Activated T-cell treated with anti-CD3 and anti-CD28 coated beads, Interleukin-2, amount 50 U/mL, for 72 hours (primary cell): ENCODE measurements at places on chromosomes 4 and X.
A peak's percentile ranks its signal among the peaks of the same experiment; 100 is the strongest.

- H3K36me3 ChIP-seq = peaks cover 13% of the 10 kb centered on the region
- H3K27me3 ChIP-seq = no peaks in the 10 kb centered on the region
- H3K4me3 ChIP-seq = no peak overlapping the region
- no peak for DNase-seq
- peak overlapping the region; percentile 79 for H3K27ac ChIP-seq
Observed at GRCh38 chr4:3168029-3168428, 80.9 kb upstream of the MSANTD1 start.

DNA sequence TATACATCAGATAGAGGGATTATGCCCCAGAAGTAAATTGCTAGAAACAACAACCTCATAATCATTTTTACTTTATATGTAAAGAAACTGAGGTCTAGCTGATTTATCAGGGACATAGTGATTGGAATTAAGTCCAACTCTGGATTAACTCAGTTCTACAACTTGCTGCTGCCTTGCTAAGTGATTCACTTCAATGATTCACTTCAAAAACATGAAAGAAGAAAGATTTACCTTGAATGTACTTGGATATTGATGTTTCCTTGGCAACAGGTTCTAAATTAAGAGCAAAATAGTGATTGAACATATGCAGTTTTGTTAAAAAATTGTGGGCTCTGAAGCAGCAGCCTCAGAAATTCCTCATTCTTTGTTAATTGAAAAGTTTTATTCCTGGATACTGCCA lies 99.8 kb upstream of the H2AZ1 start:
- H3K4me3 ChIP-seq = no peak overlapping the region
- no peaks in the 10 kb centered on the region for H3K4me1 ChIP-seq
- H3K27ac ChIP-seq = no peak overlapping the region
- no peak for DNase-seq
- H3K27me3 ChIP-seq = peaks cover 34% of the 10 kb centered on the region

DNA sequence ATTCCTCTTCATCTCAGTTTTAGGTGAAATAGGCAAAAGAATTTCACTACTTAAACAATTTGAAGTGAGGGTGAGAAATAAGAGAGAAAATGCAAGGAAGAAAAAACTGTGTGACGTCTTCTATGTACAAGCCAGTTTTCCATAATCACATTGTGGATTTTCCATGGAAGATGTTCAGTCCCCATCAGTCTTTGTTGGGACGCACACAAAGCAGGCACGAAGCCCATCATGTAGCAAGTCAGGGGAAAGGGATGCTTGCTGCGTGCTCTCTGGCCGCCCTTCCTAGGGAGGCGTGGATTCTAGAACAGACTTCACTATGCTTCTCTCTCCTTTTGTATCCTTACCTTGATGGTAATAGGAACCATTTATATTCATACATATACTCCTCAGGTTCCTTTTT lies 54.7 kb downstream of the RBPJ start:
- H3K27ac ChIP-seq = no peak overlapping the region
- DNase-seq = no peak
- H3K27me3 ChIP-seq = no peaks in the 10 kb centered on the region
- H3K4me3 ChIP-seq = no peak overlapping the region

GRCh38 chr4:152633118-152633517 lies 46.7 kb downstream of the TMEM154 start:
- H3K27ac ChIP-seq = no peak overlapping the region
- peaks cover 1% of the 10 kb centered on the region for H3K36me3 ChIP-seq
- peaks cover 13% of the 10 kb centered on the region for H3K4me1 ChIP-seq
- H3K4me3 ChIP-seq = no peak overlapping the region

- H3K27me3 ChIP-seq = no peaks in the 10 kb centered on the region
- H3K4me3 ChIP-seq = no peak overlapping the region
- no peaks in the 10 kb centered on the region for H3K36me3 ChIP-seq
- H3K4me1 ChIP-seq = no peaks in the 10 kb centered on the region
- H3K27ac ChIP-seq = no peak overlapping the region
- no peak for DNase-seq
Observed at GRCh38 chr4:185697488-185697887, 114.5 kb downstream of the SORBS2 start.

DNA sequence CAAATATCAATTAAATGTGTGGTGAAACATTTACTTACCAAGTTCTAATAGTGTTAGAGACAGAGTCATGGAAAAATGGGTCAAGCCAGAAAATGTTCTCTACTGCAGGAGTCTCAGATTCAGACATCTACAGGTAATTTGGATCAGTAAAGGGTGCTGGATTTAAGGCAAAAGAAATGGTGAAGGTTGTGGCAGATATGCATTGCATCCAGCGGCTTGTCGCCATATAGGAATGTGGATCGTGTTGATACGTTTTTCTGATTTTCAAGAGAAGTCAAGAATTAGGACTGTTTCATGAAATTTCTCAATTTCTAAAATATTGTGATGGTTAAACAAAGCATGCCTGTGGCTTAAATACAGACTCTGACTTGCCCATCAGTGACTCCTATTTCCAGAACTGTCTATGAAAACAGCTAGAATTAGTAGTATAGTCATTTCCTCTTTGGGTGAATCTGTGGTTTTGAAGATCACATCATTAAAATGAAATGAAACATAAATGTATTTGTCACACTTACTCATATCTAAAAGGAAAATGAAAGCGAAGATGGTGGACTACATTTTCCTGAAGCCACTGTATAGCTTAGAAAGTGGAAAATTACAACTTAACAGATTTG lies 110.1 kb upstream of the VEGFC start:
- no peak for DNase-seq
- no peaks in the 10 kb centered on the region for H3K27me3 ChIP-seq
- peaks cover 8% of the 10 kb centered on the region for H3K4me1 ChIP-seq
- peak overlapping the region; percentile 70 for H3K27ac ChIP-seq
- H3K36me3 ChIP-seq = no peaks in the 10 kb centered on the region
- H3K4me3 ChIP-seq = no peak overlapping the region

GRCh38 chr4:15320121-15320678 lies 107.6 kb upstream of the C1QTNF7 start:
- DNase-seq = no peak
- no peaks in the 10 kb centered on the region for H3K36me3 ChIP-seq
- H3K27ac ChIP-seq = no peak overlapping the region

- no peak overlapping the region for H3K27ac ChIP-seq
- no peaks in the 10 kb centered on the region for H3K4me1 ChIP-seq
- H3K27me3 ChIP-seq = peaks cover 17% of the 10 kb centered on the region
- no peaks in the 10 kb centered on the region for H3K36me3 ChIP-seq
- no peak for DNase-seq
Observed at GRCh38 chrX:133646719-133647116, 231.4 kb upstream of the GPC4 start.

- no peak for DNase-seq
- H3K27me3 ChIP-seq = no peaks in the 10 kb centered on the region
- H3K4me1 ChIP-seq = peaks cover 28% of the 10 kb centered on the region
- peak overlapping the region; percentile 19 for H3K27ac ChIP-seq
- H3K36me3 ChIP-seq = peaks cover 29% of the 10 kb centered on the region
Observed at GRCh38 chr4:24544208-24544988, 40.0 kb downstream of the DHX15 start.

GRCh38 chrX:150736475-150736874 lies 43.3 kb downstream of the MTMR1 start:
- peaks cover 21% of the 10 kb centered on the region for H3K27me3 ChIP-seq
- DNase-seq = no peak
- peaks cover 12% of the 10 kb centered on the region for H3K36me3 ChIP-seq
- H3K27ac ChIP-seq = peak overlapping the region; percentile 55
- peak overlapping the region; percentile 53 for H3K4me3 ChIP-seq
- H3K4me1 ChIP-seq = peaks cover 16% of the 10 kb centered on the region

- H3K36me3 ChIP-seq = no peaks in the 10 kb centered on the region
- H3K4me3 ChIP-seq = no peak overlapping the region
- peaks cover 31% of the 10 kb centered on the region for H3K4me1 ChIP-seq
- peak; percentile 60 for DNase-seq
- no peak overlapping the region for H3K27ac ChIP-seq
- peaks cover 17% of the 10 kb centered on the region for H3K27me3 ChIP-seq
Observed at GRCh38 chrX:17535229-17535628, 160.2 kb downstream of the NHS start.
